Mesendoderm (in vitro differentiated cells): ENCODE measurements at places on chromosomes 12 and 14.

- no peak for DNase-seq
These were observed 100.5 kb upstream of the TMCC3 start for GRCh38 chr12:94750864-94751263.

DNA sequence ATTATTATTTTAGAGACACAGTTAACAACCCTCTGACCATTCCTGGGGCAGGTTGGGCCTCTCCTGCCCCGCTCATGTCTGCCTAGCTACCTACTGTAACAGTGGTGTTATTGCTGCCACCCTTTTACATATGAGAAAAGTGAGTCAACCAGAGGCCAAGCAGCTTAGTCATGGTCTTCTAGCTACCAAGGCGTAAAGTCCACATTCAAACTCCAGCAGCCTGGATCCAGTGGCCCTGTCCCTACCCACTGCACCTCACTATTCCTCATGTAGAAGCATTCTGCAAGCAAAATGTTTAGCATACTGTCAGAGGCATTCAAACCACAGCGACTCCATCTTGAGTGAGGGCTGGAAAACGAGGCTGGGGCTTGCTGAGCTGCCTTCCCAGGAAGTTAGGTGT is 95.8 kb downstream of the SLC15A4 start:
- peak; percentile 64 for DNase-seq

GRCh38 chr14:88243946-88244345 is 79.1 kb downstream of the KCNK10 start:
- no peak for DNase-seq

- peak; percentile 61 for DNase-seq
These were observed 7.7 kb upstream of the TMEM132D start for GRCh38 chr12:129911428-129912049.

DNA sequence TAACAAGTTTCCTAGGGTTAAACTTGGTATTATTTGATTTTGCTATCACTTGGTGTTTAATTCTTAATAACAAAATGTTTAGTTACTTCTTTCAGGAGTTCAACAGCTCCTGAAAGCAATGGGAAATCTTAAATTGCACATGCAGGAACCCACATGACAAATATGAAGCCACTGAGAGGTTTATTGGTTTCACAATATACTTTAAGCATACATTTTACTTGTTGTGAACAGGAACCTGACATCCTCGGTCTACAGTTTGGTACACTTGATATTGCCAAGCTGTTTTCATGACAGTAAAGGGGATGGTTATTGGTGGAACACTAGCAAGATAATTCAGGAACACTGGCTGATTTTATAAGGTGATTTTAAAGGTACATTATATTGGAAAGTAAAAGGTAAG is 46.2 kb downstream of the SLC38A1 start:
- no peak for DNase-seq

DNA sequence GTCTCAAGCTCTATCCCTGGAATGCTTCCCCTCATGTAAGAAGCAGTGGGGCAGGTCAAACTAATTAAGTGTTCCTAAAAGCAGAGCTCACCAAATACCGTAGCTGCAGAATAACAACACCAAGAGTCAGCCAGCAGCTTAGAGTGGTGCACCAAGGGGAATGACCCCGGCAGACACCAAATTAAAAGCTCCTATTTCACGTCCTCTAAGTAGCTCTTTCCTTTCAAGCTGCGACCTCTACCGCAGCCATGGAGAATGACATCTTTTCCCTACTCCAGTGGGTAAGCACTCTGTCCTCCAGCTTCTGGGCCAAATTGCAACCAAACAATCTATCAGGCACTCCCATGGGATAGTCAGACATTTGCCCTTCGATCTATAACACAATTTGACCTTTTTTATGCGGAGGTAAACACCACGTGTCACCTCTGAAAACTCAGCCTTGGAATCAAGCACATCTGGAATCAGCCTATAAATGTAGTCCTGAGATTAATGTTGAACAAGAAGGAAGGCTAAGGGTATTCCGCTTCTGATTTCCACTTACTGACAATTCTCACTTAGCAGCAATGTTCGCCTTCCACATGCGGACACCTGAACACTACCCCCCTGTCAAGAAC is 67.6 kb upstream of the CDKN3 start:
- peak; percentile 96 for DNase-seq

DNA sequence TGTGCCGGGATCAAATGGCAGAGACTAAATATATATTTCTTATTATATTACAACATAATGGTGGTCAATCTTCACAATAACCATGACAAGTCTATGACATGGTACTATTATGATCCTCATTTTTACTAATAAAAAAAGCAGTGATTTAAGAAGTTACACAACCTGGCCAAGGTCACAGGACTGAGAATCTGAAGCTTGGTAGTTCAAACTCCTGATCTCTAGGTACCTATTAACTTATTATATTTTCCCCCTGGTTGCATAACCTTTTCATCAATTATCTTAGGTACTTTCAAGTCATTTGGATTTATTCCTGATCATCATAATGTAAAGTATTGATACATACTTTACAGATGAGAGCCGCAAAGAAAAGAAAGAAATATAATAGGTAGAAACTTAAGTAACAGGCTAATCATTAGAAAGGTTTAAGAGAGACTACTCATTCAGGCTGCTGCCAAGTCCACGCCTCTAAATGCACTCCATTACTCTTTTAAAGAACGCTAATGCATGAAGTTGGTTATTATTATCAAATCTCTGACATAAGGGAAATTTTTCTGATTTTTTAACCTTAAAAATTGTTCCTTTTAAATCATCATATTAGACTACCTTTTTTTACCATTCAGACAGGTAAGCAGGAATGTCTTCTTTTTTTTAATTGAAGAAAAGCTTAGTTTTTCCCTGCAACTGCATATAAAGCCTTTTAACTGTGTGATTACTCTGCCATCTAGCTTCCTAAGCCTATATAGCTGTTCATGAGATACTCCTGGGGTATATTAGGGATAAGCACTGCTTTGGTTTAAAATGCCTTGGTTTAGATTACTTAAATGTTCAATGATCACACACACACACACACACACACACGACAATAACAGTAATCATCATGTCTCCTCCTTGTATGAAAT is 35.6 kb downstream of the RPS29 start:
- DNase-seq = peak; percentile 54

- DNase-seq = no peak
These were observed 46.6 kb upstream of the FZD10 start for GRCh38 chr12:130115646-130116045.

DNA sequence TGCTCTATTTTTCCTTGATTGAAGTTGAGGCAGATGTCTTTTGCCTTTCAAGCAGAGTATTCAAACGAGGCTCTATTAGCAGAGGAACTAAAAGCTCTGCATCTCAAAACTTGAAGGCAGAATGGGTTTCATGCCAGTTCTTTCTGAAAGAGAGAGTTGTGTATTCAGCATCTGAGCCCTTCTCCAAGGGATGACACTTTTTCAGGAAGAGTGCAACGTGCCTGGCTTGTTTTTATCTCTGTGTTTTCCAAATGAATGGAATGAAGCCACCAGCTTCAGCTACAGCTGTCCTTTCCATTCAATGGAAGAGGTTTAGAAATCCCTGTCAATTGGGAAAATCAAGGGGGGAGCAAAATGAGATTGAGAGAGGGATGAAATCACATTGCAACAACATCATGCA is 14.6 kb downstream of the BEST3 start:
- DNase-seq = no peak

- no peak for DNase-seq
These were observed 343.4 kb downstream of the ADAMTS20 start for GRCh38 chr12:43208627-43209026.

DNA sequence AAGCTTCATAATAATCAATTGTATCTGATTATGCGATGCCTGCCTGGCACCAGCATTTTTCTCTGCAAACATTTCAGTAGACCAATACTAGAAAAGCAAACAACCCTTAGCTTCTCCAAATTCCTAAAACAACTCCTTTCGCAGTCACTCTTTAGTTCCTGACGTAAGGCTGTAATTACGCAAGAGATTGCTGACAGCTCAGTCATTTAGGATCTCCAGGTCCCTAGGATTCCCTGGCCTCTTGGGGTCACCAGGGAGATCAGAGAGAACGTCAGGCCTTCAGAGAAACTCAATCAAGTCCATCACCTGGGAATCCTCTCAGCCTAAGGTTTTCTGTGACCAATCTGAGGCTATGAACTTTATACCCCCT is 390.6 kb downstream of the PAWR start:
- DNase-seq = peak; percentile 73

DNA sequence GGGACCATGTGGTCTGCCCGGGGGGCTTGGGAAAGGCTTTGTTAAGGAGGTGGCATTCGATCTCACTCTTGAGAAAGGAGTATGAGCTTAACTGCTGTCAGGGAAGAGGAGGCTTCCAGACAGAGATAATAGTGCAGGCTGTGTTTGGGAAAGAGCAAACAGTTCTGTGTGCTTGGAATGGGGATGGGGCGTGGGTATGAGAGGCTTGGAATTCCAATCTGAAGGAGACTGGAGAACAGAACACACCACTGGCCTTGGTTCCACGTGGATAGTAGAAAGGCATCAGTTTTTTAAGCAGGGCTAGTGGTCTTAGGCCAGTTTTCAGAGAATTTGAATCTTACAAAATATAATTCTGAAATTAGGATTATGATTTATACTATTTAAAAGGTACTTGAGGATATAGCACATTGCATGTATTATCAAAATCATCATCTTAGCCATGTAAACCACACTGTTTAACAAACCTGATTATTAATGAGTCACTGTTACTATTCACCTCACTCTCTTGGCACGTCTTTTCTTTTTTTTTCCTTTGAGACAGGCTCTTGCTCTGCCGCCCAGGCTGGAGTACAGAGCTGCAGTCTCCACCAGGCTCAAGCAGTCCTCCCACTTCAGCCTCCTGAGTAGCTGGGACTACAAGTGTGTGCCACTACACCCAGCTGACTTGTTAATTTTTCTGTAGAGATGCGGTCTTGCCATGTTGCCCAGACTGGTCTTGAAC is 38.5 kb upstream of the KCNK13 start:
- DNase-seq = no peak

- DNase-seq = no peak
These were observed 6.6 kb downstream of the ASPG start for GRCh38 chr14:104091927-104092771.

- peak; percentile 92 for DNase-seq
These were observed 163.1 kb upstream of the TMPO start for GRCh38 chr12:98352218-98352811.

DNA sequence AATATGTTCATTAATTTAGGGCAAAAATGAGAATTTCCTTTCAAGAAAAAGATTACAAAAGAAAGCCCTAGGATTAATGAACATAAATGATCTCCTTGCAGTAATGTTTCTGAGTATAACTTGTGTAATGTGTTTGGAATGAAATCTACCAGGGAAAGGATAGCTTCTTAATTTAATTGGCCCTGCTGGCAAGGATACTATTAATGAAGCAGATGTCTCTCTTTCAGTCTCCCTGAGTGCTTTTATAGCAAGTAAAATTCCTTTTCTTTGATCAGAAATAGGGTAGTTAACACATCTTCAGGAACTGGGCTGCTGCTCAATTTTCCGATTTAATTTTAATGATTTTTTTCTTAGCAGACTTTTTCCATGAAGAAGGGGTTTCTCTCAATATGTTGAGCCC is 379.4 kb upstream of the PDE3A start:
- no peak for DNase-seq

DNA sequence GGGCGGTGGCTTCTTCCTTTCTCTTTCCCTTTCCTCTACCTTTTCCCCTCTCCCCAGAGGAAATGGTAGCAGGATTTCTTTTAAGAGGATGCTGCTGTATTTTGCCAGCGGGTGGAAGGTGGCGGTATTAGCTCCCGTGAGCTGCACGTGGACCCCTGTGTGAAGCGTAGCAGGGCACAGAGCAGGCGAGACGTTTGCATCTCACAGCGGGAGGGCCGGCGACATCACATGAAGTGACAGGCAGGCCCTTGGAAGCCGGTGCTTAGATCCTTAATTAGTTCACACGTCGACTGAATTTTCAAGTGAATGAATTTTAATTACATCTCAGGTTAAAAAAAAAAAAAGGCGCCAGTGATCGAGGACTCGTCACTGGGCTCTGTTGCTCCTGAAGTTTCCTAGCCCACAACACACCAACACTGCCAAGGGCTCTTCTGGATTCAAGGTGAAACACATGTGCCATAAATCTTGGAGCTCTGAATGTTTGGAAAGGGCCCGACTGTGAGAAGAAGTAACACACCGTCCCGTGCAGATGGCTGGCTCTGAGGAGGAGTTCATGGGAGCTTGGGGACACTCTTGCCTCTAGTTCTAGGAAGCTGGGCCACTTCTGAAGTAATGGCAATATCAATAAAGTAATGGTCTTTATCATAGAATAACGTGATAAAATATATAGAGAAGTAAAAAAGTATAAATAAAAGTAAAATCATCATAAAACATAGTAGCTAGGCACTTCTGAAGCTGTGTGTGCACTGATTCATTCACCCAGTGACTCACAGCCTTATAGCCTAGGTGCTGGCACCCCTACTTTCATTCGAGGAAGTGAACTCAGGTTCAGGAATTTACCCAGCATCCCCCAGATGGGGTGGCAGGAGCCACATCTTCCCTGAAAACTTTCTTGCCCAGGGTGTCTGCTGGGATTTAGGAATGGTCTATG is 75.3 kb downstream of the AACS start:
- DNase-seq = peak; percentile 73

DNA sequence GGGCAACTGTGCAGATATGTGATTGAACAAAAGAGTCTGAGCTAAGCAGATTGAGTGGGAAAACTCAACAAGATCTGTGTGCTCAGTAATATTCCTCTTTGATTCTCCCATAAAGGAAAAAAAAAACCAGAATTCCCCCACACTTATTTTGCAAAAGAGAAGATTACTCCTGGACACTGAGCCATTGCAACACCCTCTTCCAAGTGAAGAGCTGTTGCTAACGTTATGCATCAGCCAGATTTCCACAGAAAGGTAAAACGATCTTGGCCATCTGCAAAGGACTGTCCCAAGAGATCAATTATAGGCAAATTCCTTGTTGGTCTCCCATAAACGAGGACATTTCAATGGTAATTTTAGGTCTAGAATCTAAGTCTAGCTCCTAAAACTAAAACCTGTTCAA is 587.7 kb downstream of the C12orf50 start:
- DNase-seq = no peak

DNA sequence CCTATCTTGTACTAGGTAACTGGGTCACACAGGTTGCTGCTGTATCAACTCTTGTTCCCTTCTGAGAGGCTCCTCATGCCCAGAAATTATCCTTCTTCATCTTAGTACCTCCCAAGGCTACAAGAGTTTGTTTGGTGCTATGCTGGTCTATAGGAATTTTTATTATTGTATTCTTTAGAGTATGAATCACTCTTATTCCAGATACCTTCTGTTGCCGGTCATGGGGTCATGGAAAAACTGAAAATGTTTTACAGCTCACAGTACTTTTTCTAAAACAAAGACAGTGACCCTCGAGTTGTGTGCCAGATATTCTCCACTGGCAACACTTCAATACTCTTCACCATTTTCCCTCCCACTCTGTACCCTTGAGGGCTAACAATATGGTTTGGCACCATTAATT is 1598.0 kb upstream of the TMEM132C start:
- DNase-seq = no peak

DNA sequence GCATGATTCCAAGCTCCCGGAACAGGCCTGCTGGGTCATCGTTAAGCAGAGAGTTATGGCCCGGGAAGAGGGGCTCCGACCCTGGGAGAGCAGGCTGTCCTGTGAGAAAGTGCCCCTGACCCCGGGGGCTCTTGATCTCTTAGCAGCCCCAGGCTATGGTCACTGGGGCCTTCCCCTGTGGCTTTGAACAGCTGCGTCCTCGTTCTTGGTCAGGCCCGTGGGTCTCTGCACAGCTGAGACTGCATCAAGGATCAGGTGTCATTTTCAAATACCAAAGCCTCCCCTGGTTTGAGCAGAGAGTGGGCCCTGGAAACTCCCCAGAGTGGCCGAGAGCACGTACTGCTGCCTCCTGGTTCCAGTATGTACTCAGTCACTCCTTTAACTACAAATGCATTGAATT is 114.8 kb downstream of the ESRRB start:
- no peak for DNase-seq
